Activated naive CD8-positive, alpha-beta T cell treated with anti-CD3 and anti-CD28 coated beads for 36 hours (primary cell): ENCODE measurements at places on chromosomes 11 and 22. TPM values are rescaled to one million over a fixed set of nuclear protein-coding genes. Genes with fewer than 3 reads are reported as not detected.
A peak's percentile ranks its signal among the peaks of the same experiment; 100 is the strongest.

GRCh38 chr22:22092974-22093373 is 110.4 kb upstream of the TOP3B start:
- no peak for DNase-seq

DNA sequence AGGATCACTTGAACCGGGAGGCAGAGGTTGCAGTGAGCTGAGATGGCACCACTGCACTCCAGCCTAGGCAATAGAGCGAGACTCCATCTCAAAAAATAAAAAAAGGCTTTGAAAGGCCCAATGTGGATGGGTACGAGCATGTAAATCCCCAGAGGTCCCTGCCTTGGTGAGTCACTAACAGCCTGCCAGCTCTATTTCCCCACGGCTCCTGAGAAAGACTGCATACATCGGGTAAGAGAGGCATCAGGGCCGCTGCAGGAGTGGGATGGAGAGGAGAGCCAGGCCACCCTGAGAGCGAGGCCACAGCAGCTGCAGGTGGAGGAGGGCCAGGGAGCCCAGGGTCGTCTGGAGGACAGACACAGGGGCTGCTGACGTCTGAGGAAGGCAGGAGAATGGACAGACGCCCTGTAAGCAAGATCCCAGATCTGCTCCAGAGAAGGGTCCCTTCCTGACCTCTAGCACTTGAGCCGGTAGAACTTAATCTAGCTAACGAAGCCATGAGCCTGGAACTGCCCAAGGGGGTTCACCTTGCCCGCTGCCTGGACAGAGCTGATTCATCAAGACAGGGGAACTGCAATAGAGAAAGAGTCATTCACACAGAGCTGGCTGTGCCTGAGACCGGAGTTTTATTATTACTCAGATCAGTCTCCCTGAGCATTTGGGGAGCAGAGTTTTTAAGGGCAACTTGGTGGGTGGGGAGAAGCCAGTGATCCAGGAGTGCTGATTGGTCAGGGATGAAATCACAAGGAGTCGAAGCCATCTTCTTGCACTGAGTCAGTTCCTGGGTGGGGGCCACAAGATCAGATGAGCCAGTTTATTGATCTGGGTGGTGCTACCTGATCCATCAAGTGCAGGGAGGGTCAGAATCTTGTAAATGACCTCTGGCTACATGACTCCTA is 5.1 kb upstream of the KRTAP5-9 start:
- no peak for DNase-seq

DNA sequence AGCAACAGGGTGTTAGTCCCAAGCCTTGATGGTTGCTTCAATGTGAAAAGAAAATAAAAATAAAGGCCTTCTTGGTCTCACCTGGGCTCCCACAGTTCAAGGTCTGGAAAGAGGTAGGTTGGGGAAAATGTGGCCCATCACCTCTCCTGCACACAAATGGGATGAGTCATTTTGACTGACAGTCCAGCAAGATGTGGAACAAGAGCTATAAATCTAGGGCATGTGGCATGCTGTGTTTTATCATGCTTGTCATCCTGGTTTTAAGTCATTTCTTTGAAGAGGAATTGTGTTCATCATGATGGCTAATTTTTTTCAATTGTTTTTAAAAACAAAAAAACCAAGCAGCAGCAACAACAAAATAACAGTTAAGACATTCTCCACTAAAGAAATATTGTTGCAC is 503.7 kb downstream of the NTM start:
- no peak for DNase-seq

DNA sequence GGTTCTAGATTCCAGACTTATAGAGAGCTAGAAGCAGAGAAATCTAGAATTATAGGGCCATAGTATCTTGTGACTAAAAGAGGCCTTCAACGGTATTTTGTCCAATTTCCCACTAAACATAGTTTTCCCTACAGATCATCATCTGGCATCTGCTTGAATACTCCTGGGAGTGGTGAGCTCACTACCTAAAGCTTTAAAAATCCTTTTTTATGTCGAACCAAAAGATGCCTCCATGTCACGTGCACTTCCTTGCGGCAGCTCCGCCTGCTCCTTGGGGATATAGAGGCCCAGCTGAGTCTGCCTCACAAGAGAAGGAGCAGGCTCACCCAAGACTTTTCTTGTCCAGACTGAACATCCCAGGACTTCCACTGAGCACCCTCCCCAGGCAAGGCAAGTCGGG is 4.3 kb upstream of the MB start:
- DNase-seq: no peak

DNA sequence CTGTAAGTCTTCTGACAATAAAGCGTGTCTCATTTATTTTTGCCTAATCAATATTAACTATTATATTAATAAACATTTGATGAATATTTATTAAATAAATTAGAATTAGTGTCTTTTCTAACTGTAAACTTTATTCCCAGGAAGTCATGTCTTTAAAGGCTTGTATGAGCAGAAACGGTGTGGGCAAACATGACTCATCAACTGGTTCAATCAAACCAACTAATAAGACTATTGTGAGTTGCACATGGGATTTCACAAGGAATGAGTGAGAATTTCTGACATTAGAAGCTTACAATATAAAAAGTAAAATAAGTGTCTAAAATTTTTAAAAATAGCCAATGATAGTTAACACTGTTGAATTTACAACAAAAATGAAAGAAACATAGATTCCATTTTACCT is 259.2 kb upstream of the CTSC start:
- no peak for DNase-seq

DNA sequence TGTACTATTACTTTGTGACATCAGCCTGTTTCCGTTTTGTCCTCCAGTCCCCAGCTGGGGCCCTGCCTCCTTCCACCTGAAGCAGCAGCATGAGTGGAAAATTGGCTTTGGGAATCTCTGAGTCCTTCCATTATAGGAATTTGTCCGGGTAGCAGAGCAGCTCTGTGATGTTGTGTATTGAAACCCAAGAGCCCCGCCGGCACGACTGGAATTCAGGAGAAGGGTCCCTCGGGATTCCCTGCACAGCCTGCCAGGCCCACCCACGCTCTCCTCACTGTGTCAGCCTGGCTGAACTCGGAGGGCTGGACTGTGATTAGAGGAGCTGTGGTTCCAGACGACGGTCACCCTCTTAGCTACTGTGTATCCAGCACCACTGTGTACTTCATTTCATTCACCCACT is 18.8 kb upstream of the TSPAN18 start:
- DNase-seq: no peak

DNA sequence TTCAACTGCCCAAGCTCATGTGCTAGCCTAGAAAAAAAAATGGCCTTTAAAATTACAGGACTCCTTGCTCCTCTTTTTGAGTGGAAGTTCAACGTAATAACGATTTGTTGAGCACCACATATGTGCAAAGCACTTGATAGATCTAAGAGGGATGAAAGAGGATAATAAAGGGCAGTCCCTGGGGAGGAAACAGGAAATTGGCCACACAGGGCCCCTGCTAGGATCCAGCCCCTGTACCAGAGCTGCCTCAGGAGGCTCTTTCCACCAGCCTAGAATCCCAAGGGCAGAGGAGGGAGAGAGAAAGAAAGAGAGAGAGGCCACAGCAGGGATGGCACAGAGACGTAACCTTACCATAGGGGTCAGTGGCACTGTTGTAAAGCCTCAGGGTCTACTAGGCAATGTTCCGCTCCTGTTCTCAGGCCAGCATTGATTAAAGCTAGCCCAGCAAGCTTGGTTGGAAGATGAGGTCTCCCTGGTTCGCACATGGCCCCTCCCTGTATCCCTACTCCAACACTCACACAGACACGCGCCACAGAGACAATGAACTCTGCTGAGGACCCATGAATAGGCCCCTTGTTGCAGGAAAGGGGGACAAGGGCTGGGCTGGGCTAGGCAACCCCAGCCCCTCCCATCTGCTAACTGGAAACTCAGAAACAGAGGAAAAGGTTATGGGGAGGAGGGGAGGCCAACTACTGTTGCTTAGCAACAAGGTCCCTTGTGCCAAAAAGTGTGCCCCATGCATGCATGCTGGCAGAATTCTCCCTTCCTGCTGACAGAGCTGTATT is at the start of gene TMPRSS5:
TSS of gene TMPRSS5 (minus strand) at position 438 of the 785 bp plus-strand sequence. CDS start at position 354, 84 bp downstream.
- no peak for DNase-seq

- no peak for DNase-seq
These were observed 35.3 kb downstream of the ARVCF start for GRCh38 chr22:19981171-19981960.

GRCh38 chr11:104090767-104091166 is 54.3 kb downstream of the DDI1 start:
- no peak for DNase-seq

DNA sequence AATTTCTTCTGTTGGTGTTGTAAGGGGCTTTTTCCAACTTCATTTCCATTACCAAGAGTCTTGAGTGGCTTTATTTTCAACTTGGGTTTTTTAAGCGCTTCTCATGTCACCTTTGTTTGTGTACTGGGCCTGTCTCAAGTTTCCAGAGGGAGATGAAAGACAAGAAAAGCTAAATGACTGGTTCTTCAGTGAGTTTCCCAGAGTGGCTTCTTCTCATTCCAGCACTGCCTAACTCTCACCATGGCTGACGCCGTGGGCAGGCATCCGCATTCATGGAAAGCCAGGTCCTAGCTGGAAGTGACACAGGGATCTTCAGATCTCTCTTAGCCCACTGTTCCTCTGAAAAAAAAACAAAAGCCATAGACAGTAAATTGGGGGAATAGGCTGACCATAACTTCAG is 28.6 kb downstream of the MARK2 start:
- DNase-seq: no peak

- no peak for DNase-seq
These were observed 76.3 kb upstream of the BIRC3 start for GRCh38 chr11:102241026-102241425.

- DNase-seq: no peak
These were observed 7.1 kb upstream of the MN1 start for GRCh38 chr22:27808451-27809225.

GRCh38 chr22:39229075-39229474 is 15.7 kb downstream of the PDGFB start:
- no peak for DNase-seq

DNA sequence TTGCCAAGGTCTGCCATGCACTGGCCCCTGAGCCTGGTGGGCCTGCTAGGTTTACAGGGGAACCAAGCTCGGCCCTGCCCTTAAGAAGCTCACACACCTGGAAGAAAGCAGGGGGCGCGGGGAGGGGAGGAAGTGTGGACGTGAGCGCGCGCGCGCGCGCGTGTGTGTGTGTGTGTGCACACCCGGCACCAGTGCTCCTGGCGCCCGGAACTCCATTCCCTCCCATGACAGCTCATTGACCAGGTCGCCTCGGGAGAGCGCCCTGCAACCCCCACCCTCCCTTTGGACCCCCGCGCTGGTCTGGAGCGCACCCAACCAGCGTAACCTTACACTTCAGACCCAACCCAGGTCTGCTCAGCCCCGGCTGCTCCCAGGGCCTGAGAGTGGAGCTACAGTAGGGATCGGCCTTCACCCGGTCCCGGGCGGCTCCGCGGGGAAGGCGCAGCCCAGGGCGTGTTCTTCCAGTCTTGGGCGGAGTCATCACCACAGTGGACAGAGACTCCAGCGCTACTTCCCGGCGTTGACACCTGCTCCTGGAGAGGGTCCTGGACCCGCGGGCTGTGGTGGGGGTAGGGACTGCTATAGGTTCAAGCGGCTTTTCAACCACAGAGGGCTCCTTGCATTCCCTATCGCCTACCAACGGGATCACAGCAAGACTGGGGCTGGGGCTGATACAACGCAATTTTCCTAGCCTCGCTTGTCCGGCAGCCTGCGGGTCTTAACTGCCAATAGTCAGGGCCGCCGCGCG is 1.5 kb downstream of the GALNT18 start:
- DNase-seq: peak; percentile 10

Gene RFPL2
- total RNA-seq: not detected

Gene HSPB2
- total RNA-seq: not detected

Gene MPEG1
- 0.70 TPM for total RNA-seq

Gene UEVLD
- 15.4 TPM for total RNA-seq

Gene RPS6KA4
- total RNA-seq: 20.3 TPM

Gene IGLL1
- total RNA-seq: not detected

Gene CNGA4
- total RNA-seq: 0.30 TPM

Gene SLC6A5
- not detected for total RNA-seq
